DMS53 (cell line): ENCODE measurements at places on chromosomes 3 and 15.

- DNase-seq: peak; percentile 68
These were observed 11.6 kb upstream of the HGD start for GRCh38 chr3:120693439-120694171.

DNA sequence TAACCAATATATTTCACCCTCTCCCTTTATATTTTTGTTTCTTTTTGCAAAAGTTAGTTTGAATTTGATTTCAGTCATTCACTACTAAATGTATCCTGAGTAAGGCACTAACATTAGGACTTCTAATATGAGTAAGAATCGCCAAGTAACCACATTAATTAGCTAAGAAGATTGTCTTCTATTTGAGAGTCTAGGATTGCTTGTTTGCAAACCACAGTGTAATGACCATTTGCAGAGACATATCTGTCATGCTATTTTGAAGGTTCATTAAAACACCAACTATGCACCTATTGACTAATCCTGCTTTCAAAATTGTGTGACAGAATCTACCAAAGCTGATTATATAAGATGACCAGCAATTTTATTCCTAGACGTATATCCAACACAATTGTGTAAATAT is 5.3 kb upstream of the EID1 start:
- DNase-seq: no peak

GRCh38 chr3:148856384-148856783 is 8.7 kb upstream of the CPA3 start:
- no peak for DNase-seq

- DNase-seq: no peak
These were observed 47.2 kb upstream of the SLC41A3 start for GRCh38 chr3:126130981-126131745.

- DNase-seq: no peak
These were observed 23.2 kb downstream of the CPEB1 start for GRCh38 chr15:82624008-82624407.

DNA sequence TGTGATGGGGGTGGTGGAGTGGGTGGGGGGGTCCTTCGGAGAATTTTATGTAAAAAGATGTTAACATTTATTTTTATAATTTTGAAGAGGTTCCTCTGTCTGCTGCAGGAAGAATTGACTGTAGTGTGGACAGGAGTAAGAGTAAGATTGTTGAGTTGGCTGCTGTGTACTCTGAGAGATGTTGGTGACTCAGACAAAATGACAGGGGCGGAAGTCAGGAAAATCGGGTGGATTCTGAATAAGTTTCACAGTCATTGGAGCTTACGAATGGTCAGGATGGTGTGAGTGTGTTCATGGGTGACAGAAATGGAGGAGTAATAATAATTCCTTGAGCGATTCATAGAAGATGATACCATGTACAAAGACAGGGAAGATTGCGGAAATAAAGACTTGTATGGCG is 420.0 kb downstream of the ROBO2 start:
- DNase-seq: no peak

DNA sequence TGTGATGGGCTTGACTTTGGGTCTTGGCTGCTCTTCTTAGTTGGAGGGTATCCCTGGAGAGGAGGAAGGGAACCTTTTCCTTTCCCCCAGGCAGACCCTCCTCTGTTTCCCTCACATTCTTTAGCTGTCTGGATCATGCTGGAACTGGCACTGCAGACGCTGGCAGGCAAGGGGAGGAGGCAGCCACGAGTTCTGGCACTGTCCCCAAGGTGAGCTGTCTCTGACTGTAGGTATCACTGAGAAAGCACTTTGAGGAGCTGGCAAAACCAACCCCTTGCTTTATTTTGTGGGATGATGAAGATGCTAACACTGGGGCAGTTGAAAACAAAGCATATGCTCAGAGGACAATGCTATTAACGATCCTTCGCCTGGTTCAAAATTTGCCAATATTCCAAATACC is 175.0 kb downstream of the SOX2 start:
- no peak for DNase-seq

DNA sequence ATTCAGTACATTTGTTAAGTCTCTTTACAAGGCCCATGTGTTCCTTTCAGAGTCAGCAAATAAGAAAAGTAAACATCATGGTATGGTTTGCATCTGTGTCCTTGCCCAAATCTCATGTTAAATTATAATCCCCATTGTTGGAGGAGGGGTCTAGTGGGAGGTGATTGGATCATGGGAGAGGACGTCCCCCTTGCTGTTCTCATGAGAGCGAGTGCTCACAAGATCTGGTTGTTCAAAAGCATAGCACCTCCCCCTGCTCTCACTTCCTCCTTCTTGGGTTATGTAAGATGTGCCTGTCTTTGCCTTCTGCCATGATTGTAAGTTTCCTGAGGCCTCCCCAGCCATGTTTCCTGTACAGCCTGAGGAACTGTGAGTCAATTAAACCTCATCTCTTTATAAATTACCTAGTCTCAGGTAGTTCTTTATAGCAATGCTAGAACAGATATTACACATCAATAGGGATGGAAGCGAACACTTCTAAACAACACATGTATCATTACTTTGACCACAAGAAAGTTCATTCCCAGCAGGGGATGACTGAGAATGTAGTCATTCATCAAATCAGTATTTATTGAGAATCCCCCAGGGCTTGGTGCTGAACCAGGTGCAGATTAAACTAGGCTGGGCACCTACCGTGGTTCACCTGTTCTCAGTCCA is 4.1 kb downstream of the EFCAB12 start:
- peak; percentile 28 for DNase-seq

GRCh38 chr3:54951405-54951804 is 23.5 kb upstream of the LRTM1 start:
- peak; percentile 7 for DNase-seq

DNA sequence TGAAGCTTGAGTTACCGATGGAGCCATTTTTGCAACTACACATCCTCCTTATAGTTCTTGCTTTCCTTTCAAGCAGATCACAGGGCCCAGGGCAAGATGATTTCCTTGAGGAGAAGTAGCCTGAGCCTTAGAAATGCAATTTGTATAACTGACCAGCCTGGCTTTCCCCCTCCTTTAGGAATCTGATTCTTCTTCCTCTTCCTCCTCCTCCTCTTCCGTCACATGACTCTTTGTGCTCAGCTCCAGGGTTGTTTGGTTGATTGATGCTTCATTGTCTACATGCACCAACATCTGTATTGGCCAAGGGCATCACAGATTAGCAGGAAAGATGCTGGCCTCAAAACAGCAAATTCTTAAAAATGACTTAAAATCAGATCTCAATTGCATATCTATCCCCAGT is 3.3 kb downstream of the SNAPC5 start:
- no peak for DNase-seq

- DNase-seq: no peak
These were observed 380.3 kb downstream of the MAGI1 start for GRCh38 chr3:65658401-65658800.

- no peak for DNase-seq
These were observed 114.7 kb upstream of the LMOD3 start for GRCh38 chr3:69236812-69237707.
